Uterus (tissue), 4 donors: ENCODE measurements at places on chromosomes 5 and 9. TPM values are rescaled to one million over a fixed set of nuclear protein-coding genes. Genes with fewer than 3 reads are reported as not detected.

- H3K4me3 ChIP-seq: no peak overlapping the region
- no peaks in the 10 kb centered on the region for H3K4me1 ChIP-seq
- no peaks in the 10 kb centered on the region for H3K36me3 ChIP-seq
- H3K27me3 ChIP-seq: no peaks in the 10 kb centered on the region
- DNase-seq: no peak
- no peak overlapping the region for H3K27ac ChIP-seq
Measured at GRCh38 chr5:132999246-132999645, 27.1 kb downstream of the ZCCHC10 start.

GRCh38 chr9:21070171-21070571 is 7.6 kb downstream of the IFNB1 start:
- H3K4me3 ChIP-seq: no peak overlapping the region
- H3K27ac ChIP-seq: no peak overlapping the region
- H3K27me3 ChIP-seq: no peaks in the 10 kb centered on the region
- no peaks in the 10 kb centered on the region for H3K36me3 ChIP-seq
- DNase-seq: peak; percentile 75
- H3K4me1 ChIP-seq: no peaks in the 10 kb centered on the region

DNA sequence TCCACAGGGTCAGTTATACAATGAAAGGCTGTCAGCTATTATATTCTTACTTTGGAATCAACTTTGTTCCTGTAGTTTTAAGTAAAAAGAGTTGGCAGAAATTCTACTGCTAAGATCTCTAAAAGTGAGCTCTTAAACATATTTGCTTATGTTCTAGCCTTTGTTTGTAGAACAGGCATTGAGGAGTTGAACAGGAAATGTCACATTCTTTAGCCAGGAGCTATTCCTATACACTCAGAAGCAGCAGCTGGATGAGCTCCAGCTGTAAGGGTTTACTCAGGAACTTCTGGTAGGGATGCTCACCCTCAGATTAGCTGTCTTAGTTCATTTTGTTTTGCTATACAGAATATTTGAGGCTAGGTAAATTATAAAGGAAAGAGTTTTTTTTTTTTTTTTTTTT is 22.4 kb upstream of the SPINK14 start:
- no peak overlapping the region for H3K27ac ChIP-seq
- no peak for DNase-seq

DNA sequence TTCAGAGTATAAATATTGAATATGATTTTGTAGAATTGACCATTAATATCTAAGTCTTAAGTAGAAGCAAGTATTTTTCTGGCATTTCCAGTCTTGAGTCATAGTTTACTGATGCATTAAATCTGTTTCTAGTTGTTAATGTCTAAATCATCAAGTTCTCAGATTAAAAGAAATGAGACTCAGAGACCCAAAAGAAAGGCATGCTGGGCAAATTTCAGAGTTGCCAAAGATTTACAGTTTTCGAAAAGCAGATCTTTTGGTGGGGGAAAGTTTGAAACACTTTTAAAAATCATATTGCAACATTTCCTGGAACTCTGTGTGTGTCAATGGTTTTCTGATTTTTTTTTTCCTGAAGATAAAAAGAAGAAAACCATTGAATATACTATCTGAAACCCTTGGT is 60.9 kb downstream of the ANKRD55 start:
- H3K27ac ChIP-seq: no peak overlapping the region
- DNase-seq: no peak
- H3K27me3 ChIP-seq: no peaks in the 10 kb centered on the region

GRCh38 chr9:130399768-130400167 is 45.0 kb upstream of the ASS1 start:
- no peak for DNase-seq
- H3K27ac ChIP-seq: no peak overlapping the region
- no peak overlapping the region for H3K4me3 ChIP-seq
- H3K27me3 ChIP-seq: no peaks in the 10 kb centered on the region
- no peaks in the 10 kb centered on the region for H3K4me1 ChIP-seq
- no peaks in the 10 kb centered on the region for H3K36me3 ChIP-seq

DNA sequence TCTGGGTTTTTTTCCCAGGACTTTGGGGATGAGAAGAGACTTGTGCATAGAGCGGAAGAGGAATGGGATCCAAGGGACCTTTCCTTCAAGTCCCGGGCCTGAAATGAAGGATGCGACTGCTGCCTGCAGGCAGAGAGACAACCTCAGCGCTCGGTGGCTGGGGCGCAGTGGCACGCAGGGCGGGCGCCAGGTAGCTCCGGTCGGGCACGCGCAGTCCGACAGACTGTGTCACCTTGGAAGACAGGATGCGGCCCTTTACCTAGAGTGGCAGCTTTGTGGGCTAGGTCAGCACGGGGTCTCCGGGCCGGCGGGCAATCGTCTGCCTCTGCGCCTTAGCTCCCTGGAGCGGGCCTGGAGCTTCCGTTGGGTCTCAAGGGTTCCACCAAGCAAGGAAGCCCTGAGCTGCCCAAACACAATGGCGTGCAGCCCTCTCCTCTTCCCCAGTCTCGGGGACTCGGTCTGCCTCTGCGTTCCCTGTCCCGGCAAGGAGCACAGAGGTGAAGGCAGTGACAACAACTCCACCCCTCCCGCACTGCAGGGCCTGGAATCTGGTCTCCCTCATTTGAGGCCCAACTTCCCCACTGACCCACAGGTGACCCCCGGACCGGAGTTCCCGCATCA is 6.0 kb downstream of the BARX1 start:
- H3K4me1 ChIP-seq: peaks cover 24% of the 10 kb centered on the region
- no peak overlapping the region for H3K4me3 ChIP-seq
- no peak overlapping the region for H3K27ac ChIP-seq

GRCh38 chr9:131704988-131705387 is 34.9 kb downstream of the RAPGEF1 start:
- DNase-seq: no peak
- no peaks in the 10 kb centered on the region for H3K27me3 ChIP-seq
- H3K4me3 ChIP-seq: no peak overlapping the region
- no peaks in the 10 kb centered on the region for H3K4me1 ChIP-seq
- no peaks in the 10 kb centered on the region for H3K36me3 ChIP-seq

DNA sequence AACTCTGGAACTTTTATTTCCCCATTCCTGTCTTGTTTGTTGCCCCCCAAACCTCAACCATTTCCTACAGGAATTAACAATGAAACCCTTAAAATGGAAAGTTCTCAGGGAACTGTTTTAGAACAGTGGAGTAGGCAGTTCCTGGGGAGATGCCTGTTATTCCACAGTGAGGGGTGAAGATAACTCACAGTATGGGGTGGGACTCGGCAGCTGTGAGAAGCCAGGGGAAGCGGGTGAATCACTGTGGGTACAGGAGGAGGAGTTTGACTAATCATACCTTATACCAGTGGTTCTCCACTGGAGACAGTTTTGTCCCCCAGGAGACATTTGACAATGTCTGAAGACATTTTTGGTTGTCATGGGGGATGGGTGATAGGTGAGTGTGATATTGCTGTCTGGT is 36.9 kb upstream of the GLRA1 start:
- no peaks in the 10 kb centered on the region for H3K36me3 ChIP-seq
- H3K27me3 ChIP-seq: no peaks in the 10 kb centered on the region
- H3K4me3 ChIP-seq: no peak overlapping the region
- no peak overlapping the region for H3K27ac ChIP-seq
- H3K4me1 ChIP-seq: no peaks in the 10 kb centered on the region

DNA sequence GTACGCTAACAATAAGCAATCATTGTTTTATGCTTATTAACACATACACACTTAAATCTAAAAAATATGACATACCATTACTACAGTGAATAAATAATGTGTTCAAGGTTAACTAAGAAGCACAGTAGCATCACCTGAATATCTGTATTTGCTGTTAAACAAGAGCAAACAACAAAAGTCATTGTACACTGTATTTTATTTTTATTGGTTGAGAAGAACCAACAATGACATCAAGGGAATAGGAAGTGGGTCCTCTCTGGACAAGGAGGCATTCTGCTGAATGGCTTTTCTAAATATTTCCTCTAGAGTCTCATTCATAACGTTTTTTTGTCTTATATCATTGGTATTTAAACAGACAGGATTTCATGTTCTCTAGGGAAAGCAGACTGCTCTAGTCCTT is 460.4 kb downstream of the CDH9 start:
- H3K4me1 ChIP-seq: no peaks in the 10 kb centered on the region
- H3K27me3 ChIP-seq: no peaks in the 10 kb centered on the region
- DNase-seq: no peak
- no peak overlapping the region for H3K4me3 ChIP-seq
- H3K27ac ChIP-seq: no peak overlapping the region
- no peaks in the 10 kb centered on the region for H3K36me3 ChIP-seq

GRCh38 chr9:128771094-128771721 is 519 bp downstream of the ZER1 start:
- peak overlapping the region; percentile 90 for H3K27ac ChIP-seq
- H3K4me3 ChIP-seq: peak overlapping the region; percentile 94
- H3K27me3 ChIP-seq: no peaks in the 10 kb centered on the region
- no peaks in the 10 kb centered on the region for H3K4me1 ChIP-seq

GRCh38 chr9:3237121-3237520 is 288.7 kb downstream of the RFX3 start:
- H3K36me3 ChIP-seq: no peaks in the 10 kb centered on the region
- no peak for DNase-seq
- H3K27me3 ChIP-seq: no peaks in the 10 kb centered on the region
- no peak overlapping the region for H3K27ac ChIP-seq
- H3K4me1 ChIP-seq: no peaks in the 10 kb centered on the region

- no peak for DNase-seq
- H3K27me3 ChIP-seq: no peaks in the 10 kb centered on the region
- H3K36me3 ChIP-seq: no peaks in the 10 kb centered on the region
- H3K4me3 ChIP-seq: no peak overlapping the region
- no peak overlapping the region for H3K27ac ChIP-seq
Measured at GRCh38 chr5:158606233-158606632, 493.5 kb downstream of the EBF1 start.

DNA sequence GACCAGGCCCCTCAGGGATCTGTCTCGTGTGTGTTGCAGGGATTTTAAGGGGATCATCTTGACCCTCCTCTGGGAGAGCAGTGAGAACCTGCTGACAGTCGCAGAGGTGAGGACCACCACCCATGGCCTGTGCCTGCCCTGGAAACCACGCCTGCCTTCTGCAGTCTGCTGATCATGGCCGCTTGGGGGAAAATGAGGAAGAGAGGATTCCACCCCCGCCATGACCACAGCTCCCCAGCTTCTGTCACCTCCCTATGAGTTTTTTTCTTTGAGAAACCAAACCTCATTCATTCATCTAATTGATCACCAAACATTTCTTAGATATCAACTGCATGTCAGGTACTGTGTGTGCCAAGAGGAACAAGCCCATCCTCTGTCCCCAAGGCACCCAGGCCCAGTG is 46.3 kb upstream of the TDRD7 start:
- H3K4me3 ChIP-seq: no peak overlapping the region
- H3K4me1 ChIP-seq: no peaks in the 10 kb centered on the region
- H3K27me3 ChIP-seq: no peaks in the 10 kb centered on the region
- H3K36me3 ChIP-seq: no peaks in the 10 kb centered on the region
- no peak overlapping the region for H3K27ac ChIP-seq

GRCh38 chr9:68827837-68828744 is 123.1 kb downstream of the PIP5K1B start:
- no peaks in the 10 kb centered on the region for H3K36me3 ChIP-seq
- H3K4me1 ChIP-seq: no peaks in the 10 kb centered on the region
- H3K27me3 ChIP-seq: no peaks in the 10 kb centered on the region
- no peak overlapping the region for H3K27ac ChIP-seq
- DNase-seq: no peak
- no peak overlapping the region for H3K4me3 ChIP-seq

GRCh38 chr5:155263381-155263780 is 249.8 kb downstream of the KIF4B start:
- H3K36me3 ChIP-seq: no peaks in the 10 kb centered on the region
- no peak overlapping the region for H3K27ac ChIP-seq
- DNase-seq: no peak

DNA sequence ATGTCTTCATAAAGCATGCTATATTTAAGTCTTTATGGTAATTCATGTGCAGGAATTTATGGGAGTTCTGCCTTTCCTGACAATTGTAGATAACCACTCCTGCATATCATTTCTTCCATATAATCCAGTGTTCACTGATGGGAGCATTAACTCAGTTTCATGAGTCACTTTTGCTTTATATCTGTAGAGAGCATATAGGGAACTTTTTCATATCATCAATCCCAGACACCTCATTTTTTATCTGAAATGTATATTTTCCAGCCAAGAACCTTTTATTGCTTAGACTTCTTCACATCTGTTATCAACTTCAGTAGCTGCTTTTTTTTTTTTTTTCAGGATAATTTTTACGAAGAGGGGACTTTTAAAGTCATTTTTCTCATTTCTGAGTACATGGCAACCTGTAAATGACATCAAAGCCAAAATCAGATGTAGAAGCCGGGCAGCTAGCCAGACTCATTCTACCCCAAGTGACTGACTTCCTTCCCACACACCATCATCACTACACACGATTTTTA is 41.1 kb downstream of the NFX1 start:
- no peaks in the 10 kb centered on the region for H3K27me3 ChIP-seq
- H3K27ac ChIP-seq: no peak overlapping the region
- H3K4me1 ChIP-seq: peaks cover 6% of the 10 kb centered on the region
- H3K4me3 ChIP-seq: no peak overlapping the region

- no peak for DNase-seq
- no peak overlapping the region for H3K4me3 ChIP-seq
- no peaks in the 10 kb centered on the region for H3K36me3 ChIP-seq
- H3K4me1 ChIP-seq: no peaks in the 10 kb centered on the region
- no peak overlapping the region for H3K27ac ChIP-seq
- H3K27me3 ChIP-seq: no peaks in the 10 kb centered on the region
Measured at GRCh38 chr9:136074706-136075105, 20.4 kb downstream of the NACC2 start.

DNA sequence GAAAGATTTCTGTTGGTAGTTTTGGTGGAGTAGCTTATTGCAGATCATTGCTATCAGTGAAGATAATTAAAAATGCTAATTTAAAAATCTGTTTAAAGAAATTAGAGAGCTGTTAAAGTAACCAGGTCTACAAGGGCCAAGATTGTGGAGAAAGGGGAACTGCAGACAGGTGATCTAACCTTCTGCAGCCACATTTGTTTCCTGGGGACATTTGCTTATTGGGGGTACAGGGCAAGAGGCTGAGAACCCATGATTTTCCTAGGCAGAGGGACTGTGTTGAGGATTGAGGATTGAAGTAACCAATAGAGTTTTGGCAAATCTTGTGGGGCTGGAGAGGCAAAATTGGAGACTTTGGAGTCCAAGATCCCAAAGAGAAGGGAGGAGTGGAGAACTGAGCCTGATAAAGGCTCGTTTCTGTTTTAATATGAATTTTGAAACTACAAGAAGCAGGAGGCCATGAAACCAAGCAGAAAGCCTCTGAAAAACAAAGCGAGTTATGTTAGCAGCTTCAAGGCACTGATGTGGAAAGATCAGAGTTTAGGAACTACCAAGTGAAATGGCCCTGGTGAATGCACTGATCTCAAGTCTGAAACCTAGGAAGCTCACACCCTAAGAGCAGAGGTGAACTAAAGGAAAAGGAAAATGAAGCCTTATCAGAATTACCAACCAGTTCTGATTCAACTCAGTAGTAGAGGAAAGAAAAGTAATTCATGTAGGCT is 219.8 kb upstream of the C9orf72 start:
- H3K27ac ChIP-seq: no peak overlapping the region
- H3K27me3 ChIP-seq: no peaks in the 10 kb centered on the region
- DNase-seq: no peak
- no peaks in the 10 kb centered on the region for H3K36me3 ChIP-seq
- no peak overlapping the region for H3K4me3 ChIP-seq

The TMEM232 gene
- total RNA-seq: 1.3 TPM

The ARID3C gene
- total RNA-seq: not detected

The PCDHGC3 gene
- 120 TPM for total RNA-seq

The ARSI gene
- total RNA-seq: 4.3 TPM

The FOXB2 gene
- total RNA-seq: not detected

The POU5F2 gene
- 3.1 TPM for total RNA-seq

The SPEF2 gene
- total RNA-seq: 30.0 TPM

The NUTM2G gene
- not detected for total RNA-seq

The ASPN gene
- total RNA-seq: 48.3 TPM

The TMEM215 gene
- total RNA-seq: not detected

The ISL1 gene
- total RNA-seq: not detected

The IFNA21 gene
- not detected for total RNA-seq

The ARL14EPL gene
- not detected for total RNA-seq

The GFRA3 gene
- total RNA-seq: 1.2 TPM
